ENCODE measurements at places on chromosomes 12 and 14.

DNA sequence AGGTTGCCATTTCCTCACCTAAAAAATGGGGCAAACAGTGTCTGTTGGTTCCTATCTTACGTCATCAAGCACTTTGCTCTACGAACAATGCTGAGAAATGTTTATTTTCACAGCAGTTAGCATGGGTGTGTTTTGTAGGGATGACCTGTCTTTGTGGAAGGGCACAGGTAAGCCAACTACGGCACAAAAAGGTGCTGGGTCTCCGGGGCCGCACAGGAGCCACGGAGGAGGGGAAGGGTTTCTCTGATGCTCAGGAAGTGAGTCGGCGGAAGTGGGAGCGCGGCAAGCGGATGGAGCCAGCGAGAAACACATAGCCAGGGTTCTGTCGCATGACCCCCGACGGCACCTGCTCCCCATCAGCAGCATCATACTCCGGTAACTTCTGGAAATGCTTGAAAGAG is 65.6 kb upstream of the TCL1B start:
- no peak for DNase-seq

- DNase-seq: no peak
Observed at GRCh38 chr12:53956251-53956887, 1.7 kb downstream of the HOXC12 start.

DNA sequence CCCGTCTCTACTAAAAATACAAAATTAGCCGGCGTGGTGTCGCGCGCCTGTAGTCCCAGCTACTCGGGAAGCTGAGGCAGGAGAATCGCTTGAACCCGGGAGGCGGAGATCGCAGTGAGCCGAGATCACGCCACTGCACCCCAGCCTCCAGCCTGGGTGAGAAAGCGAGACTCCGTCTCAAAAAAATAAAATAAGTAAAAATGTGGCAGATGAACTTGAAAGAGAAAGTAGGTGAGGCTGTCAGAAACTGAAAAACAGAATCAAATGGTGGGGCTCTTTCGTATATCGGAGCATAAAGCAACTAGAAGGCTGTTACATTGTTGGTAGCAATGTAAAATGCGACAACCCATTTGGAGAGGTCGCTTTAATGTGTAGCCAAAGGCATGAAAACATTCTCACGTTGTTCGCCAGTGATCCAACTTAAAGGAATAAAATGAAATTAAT is 767 bp upstream of the CCNT1 start:
- no peak for DNase-seq

GRCh38 chr12:16346958-16347357 is 487 bp upstream of the MGST1 start:
- DNase-seq: no peak

GRCh38 chr14:74860899-74861733 is 14.8 kb downstream of the PROX2 start:
- peak; percentile 98 for DNase-seq

DNA sequence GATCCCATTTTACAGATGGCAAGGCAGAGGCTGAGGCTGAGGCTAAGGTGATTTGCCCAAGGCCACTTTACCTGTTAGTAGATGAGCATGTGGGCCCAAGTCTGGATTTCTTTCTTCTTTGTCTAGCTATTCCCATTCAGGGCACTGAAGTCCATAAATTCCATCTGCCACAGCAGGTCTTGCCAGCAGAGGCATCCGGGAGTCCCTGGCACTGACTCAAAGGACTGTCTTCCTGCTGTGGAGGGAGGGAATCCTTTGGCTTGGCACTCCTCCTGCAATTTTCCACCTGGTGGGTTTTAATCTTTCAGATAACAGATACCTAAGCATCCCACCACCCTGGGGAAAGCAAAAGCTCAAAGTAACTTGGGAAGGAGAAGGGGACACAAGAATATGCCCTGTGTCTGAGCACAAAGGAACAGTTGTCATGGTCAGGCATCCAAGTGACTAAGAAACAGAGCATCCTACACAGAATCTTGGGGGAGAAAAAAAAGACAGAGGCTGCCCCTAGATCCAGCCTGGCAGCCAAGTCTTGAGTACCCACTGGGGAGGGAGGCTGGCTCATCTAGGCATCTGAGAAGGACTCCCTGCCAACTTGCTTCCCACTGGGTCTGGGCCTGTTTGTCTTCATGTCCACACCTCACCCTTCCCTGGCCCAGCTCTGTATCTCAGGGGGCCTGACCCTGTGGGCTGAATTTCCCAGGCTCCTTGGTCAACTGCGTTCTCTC is 35.6 kb upstream of the CMKLR1 start:
- DNase-seq: no peak

GRCh38 chr12:16946704-16947103 is 340.7 kb upstream of the LMO3 start:
- no peak for DNase-seq

DNA sequence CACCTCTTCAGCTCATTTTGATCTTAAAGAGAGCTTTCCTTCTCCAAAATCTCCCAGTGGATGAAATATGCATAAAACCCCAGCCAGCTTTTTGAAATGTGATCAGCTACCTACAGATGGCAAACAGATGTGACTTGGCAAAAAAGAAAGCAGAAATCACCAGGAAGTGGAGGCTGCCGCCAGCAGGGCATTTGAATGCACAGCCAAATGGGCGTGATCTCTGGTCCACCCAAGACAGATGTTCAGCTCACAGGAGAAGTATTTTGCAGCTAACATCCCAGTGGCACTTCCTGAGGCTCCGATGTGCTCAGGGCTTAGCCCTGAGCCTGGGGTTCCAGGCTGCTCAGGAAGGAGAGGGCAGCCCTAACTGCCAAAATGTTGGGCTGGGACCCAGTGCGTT is 78.3 kb downstream of the LGMN start:
- no peak for DNase-seq

DNA sequence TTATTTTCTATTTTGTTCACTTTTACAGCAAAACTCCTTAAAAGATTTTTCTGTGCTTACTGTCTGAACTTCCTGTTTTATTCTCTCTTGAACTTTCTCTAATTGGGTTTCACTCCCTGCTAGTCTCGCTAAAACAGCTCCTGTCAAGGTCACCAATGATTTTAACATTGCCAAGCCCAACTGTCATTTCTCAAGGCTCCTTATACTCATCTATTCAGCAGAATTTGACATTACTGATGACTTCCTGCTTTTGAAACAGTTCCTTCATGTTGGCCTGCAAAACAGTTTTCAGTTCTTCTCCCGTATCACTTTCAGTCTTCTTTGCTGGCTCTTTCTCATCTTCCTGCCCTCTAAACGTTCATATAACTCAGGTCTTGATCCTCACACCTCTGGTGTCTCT is 268.5 kb upstream of the USP15 start:
- DNase-seq: no peak

GRCh38 chr12:17169726-17170471 is 563.9 kb upstream of the LMO3 start:
- DNase-seq: no peak

GRCh38 chr12:107415071-107415470 is 270.5 kb upstream of the PWP1 start:
- DNase-seq: no peak

GRCh38 chr14:99687284-99688209 is 3.4 kb downstream of the CYP46A1 start:
- DNase-seq: peak; percentile 49

DNA sequence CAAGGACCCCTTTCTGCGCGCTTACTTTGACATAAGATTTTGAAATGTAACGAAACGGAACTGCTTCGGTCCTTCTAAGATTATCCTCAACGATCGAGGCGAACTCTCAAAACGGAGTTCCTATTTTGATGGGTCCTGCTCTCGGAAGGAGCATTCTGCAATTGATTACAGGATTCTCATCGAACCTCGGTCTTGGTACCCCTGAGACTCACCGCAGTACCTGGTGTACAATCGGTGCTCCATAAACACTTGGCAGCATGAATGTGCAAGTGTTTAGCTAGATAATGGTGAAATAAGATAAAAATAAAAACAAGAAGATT is 530 bp upstream of the NEMF start:
- no peak for DNase-seq

DNA sequence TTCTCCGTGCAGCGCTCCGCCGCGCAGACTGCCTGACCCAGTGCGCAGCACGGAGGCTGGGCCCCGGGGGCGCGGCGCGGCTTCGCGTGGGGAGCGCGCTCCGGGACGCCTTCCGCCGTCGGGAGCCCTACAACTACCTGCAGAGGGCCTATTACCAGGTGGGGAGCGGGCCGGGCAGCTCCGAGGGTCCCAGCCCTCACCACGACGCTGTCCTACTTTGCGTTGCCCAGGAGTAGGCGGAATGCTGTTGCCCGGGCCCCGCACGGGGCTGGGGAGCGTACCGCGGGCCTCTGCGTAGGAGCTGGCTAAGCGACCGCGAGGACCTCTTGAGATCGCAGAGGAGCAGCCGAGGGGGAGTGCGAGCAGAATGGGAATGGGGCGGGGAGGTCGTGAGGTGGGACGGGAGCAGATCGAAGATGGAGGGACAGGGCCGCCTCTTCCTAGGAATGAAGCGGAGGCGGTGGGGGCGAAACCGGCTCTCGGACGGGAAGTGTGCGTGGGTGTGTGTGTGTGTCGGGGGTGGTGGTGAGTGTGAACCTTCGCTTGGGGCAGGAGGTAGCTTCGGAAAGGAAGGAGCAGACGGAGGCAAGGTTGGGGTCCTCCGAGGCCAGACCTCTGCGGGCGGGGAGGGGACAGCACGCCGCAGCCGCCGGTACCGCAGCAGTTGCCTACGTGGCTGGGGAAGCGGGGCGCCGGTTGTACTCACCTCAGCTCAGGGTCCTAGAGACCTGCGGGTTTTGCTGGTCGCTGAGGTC is 751 bp downstream of the P3H3 start:
- DNase-seq: peak; percentile 26

GRCh38 chr14:36684946-36685345 is 23.3 kb downstream of the PAX9 start:
- no peak for DNase-seq

DNA sequence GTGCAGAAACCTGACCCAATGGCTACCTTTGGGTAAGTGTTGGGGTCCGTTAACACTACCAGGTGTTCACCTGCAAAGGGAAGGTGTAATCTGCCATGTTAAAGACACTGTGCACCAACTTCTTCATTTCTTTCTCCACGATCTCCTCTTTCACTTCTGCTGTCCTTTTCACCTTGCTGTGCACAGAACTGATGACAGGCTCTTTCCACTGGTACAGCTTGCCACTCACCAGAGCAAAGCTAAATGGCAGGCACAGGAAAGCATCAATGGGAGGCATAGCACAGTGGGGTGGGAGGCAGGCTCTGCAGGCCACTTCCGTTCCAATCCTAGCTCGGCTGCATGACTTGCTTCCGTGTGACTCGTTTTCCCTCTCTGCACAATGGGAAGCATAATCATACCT is 2.6 kb upstream of the C12orf76 start:
- DNase-seq: no peak

DNA sequence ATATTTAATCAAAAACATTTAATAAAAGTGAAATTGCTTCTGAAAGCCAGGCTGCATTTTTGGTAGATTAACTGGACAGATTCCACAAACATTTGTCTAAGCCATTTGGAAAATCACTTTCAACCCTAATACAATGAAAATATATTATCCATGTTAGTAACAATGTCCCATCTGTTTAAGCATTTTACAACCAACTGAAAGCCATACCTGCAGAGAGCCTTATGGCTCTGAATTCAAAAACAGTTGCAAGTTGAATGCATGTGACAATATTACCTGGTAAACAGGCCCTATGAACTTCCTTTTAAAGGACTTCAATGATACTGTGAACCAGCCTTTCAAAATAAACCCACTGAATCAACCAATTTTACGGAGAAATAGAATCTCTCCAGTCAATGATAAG is 468.1 kb downstream of the BTG1 start:
- DNase-seq: no peak

- DNase-seq: no peak
Observed at GRCh38 chr12:4865246-4865645, 44.5 kb upstream of the KCNA1 start.

DNA sequence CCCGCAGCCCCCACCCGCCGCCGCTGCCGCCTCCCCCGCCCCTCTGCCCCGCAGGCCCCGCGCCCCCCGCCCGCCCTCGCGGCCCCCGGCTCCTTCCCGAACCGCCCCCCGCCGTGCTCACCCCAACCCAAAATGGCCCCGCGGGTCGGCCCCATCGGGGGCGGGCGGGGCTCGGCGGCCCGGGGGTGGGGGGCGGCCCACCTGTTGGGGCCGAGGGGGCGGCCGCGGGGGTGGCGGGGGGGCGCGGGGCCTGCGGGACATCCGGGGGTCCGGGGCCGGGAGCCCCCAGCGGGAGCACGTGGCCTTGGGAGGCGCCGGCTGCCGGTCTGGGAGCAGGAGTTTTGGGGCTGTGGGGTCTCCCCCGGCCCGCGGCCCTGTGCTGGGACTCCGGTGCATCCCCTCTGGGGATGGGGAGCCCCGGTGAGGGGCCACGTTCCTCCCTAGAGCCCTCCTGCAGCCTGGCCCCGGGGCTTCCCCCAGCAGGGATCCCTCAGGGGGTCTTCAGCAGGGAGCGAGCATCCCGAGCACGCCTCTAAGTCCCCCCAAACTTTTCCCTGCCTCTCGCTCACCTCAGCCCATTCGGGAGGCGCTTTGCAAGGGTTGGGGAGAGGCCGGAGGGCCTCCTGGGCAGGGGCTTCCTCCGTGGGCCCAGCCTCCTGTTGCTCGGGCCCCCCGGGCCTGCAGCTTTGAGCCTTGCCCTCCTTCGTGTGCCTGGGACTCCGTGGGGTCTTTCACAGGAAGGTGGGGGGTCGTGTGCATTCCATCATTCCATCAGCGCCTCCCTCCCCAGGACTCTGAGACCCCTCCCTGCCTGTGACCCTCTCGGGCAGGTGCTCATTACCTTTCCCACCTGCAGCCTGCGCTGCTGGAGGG is 710 bp downstream of the MTA1 start:
- DNase-seq: no peak

GRCh38 chr12:102602521-102602920 is 122.2 kb upstream of the IGF1 start:
- no peak for DNase-seq

- peak; percentile 68 for DNase-seq
Observed at GRCh38 chr14:75982266-75983018, 647 bp upstream of the TGFB3 start.

DNA sequence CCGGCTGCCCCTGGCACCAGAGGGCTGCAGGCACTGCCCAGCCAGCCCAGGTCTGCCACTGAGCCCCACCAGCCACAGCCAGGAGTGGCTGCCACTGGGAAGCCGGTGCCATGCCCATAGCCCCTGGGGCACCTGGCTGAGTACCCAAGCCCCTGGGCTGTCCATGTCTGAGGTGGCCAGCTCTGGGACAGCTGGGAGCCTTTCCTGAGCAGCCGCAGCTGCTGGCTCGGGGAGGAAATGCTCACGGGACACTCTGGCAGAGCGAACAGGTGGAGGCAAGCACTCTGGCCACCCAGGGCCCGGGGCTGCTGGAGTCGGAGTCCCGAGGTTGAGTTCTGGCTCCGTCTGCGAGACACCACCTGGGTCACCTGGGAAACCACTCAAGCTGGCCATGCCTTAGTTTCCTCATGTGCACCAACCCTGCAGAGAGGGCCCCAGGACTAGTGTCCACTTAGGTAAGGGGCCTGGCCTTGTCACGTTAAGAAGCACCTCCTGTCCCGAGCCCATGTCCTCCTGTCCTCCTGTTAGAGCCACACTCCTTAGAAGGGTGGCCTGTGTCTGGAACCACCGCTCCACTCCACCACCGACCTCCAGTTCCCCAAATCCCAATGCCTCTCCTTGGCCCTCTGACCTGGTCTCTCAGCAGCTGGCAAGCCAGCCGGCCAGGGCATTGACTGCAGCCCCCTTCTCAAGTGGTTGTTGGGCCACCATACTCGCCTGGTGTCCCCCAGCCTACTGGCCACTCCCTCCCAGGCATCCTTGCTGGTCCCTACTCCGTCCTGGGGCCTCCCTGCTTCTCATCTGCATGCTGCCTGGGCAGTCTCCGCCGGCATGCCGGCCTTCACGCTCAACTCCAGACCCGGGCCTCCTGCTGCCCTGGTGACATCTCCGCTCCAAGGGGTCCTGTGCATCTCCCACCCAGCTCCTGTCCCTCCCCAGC is 45.3 kb downstream of the BEGAIN start:
- no peak for DNase-seq
